Posterior vena cava (tissue), 2 donors: ENCODE measurements at places on chromosomes 4 and X. TPM values are rescaled to one million over a fixed set of nuclear protein-coding genes. Genes with fewer than 3 reads are reported as not detected.

Gene XIAP
- 41.4 TPM for total RNA-seq

Gene MAGEA2B
- total RNA-seq: not detected

Gene OPRPN
- not detected for total RNA-seq

Gene ARSJ
- total RNA-seq: 7.4 TPM

Gene CYSLTR1
- 6.8 TPM for total RNA-seq

Gene FOXR2
- total RNA-seq: not detected

Gene CITED1
- total RNA-seq: not detected
